ENCODE measurements at places on chromosomes 4 and X.

DNA sequence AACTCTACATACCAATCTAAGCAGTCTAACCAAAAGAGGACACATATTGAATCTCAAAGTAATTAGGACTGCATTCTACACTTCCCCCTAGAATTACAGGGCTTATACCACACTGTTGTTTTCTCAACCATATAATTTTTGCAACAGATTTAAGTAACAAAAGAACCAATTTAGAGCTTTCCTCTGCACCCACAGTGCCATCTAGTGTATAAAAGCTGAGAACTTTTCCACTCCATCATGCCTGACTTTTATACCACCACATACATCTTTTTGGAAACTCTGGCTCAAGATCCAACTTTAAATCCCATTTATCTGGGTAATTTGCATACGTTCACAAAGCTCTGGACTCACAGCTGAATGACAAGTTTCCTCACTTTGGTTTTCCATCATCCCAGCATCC, 99.5 kb downstream of the EFHC2 start:
- DNase-seq, result no peak

- no peak for DNase-seq
Observed at GRCh38 chrX:85359051-85359450, 20.4 kb downstream of the POF1B start.

DNA sequence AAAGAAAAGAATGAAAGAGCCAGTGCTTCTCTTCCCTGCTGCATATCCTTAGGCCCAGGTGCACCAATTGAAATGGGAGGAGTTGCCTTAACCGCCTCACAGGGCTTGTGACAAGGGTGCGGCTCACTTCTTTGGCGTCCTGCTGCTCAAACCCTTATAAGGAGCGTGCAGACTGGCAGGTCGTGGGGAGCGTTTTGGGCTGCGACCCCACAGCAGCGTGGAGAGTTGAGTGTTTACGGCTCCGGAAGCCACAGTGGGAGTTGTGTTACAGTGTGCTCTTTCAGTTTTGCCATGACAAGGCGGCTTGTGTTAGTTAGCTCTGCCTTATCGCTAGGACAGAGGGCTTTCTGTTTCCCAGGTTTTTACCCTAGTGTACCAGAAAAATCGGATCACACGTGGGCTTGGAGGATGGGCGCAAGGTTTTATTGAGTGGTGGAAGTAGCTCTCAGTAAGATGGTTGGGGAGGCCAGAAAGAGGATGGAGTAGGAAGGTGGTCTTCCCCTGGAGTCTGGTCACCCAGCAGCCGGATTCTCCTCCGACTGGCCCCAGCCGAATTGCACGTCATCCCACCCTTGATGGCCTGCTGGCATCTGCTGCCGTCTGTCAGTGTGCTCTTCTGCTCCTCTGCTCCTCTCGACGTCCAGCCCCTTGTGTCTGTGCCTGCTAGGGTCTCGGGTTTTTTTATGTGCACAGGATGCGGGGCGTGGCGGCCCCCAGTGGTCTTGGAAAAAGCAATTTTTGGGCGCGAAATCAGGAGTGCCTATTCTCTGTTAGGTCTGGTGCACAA, 718.9 kb downstream of the ARAP2 start:
- no peak for DNase-seq

GRCh38 chr4:39341075-39341725, 25.0 kb downstream of the RFC1 start:
- no peak for DNase-seq

DNA sequence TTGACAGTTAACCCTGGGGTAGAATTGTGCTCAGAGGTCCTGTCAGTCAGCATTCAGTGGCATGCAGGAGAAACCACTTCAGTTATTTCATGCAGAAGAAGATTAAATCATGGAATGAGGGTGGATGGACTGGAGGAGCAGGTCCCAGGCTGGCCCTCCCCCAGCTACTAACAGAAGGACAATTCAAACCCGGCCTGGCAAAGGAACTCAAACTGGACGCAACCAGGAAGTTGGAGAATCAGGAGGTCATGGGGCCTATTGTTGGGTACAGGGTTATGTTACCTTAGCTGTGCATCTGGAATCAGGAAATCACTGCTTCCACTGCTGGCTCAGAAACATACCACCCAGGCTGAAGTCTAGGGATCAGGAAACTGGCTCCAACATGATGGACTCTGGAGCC, 121.4 kb downstream of the GPAT3 start:
- DNase-seq, result no peak

DNA sequence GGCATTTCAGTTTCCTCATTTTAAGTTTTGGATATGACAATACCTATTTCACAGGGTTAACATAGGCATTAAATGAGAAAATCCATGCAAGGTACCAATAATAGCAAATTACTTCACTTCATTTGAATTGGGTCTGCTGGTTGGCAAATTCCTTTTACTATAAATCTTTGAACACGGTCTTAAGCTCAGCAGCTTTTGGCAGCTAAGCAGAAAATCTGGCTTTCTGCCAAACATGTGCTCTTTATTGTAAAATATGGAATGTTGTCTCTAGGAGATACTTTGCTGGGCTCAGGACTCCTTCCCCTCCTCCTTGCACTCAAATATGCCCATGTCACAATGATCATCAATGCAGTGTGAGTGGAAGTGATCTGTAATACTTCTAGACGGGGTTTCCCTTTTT, 16.8 kb upstream of the DMP1 start:
- no peak for DNase-seq

GRCh38 chrX:968148-968965, 244.1 kb downstream of the CRLF2 start:
- DNase-seq, result no peak

- no peak for DNase-seq
Observed at GRCh38 chrX:154057791-154058190, 38.1 kb upstream of the IRAK1 start.
